Psoas muscle (tissue), 8 donors: ENCODE measurements at places on chromosomes 5 and 9. TPM values are rescaled to one million over a fixed set of nuclear protein-coding genes. Genes with fewer than 3 reads are reported as not detected.

- H3K4me1 ChIP-seq, result no peaks in the 10 kb centered on the region
- no peak for DNase-seq
- H3K27me3 ChIP-seq, result no peaks in the 10 kb centered on the region
- no peak overlapping the region for H3K4me3 ChIP-seq
Measured at GRCh38 chr5:9919306-9920030, 289.3 kb upstream of the TAS2R1 start.

DNA sequence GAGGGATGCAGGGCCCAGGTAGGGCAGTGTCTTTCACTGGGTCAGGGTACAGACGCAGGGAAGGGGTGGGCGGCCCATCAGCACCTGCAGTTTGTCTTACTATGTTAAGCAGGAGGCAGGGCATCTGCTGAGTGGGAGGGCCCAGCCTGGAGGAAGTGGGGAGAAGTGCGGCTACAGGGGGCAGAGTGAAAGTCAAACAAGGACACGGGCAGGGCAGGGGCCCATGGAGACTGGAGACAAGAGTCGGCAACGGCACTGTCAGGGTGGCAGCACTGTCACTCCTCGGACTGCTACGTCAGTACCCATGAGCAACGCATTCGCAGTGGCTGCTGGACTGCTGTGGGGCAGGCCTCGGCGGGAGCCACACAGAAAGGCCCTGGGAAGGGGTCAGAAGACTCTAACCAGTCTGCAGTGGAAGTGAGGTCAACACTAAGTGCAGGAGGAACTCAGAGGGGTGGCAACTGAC lies 19.7 kb downstream of the CAMSAP1 start:
- peak overlapping the region; percentile 69 for H3K27ac ChIP-seq
- peaks cover 69% of the 10 kb centered on the region for H3K4me1 ChIP-seq
- H3K27me3 ChIP-seq, result no peaks in the 10 kb centered on the region
- no peak overlapping the region for H3K4me3 ChIP-seq

GRCh38 chr5:57884346-57885102 lies 401.9 kb upstream of the ACTBL2 start:
- no peaks in the 10 kb centered on the region for H3K36me3 ChIP-seq
- no peaks in the 10 kb centered on the region for H3K27me3 ChIP-seq
- H3K27ac ChIP-seq, result no peak overlapping the region
- no peak overlapping the region for H3K4me3 ChIP-seq

- H3K27ac ChIP-seq, result peak overlapping the region; percentile 86
- peaks cover 15% of the 10 kb centered on the region for H3K4me1 ChIP-seq
- H3K4me3 ChIP-seq, result peak overlapping the region; percentile 98
- H3K27me3 ChIP-seq, result no peaks in the 10 kb centered on the region
- H3K36me3 ChIP-seq, result no peaks in the 10 kb centered on the region
Measured at GRCh38 chr9:130040984-130041647, 1.9 kb downstream of the FNBP1 start.

DNA sequence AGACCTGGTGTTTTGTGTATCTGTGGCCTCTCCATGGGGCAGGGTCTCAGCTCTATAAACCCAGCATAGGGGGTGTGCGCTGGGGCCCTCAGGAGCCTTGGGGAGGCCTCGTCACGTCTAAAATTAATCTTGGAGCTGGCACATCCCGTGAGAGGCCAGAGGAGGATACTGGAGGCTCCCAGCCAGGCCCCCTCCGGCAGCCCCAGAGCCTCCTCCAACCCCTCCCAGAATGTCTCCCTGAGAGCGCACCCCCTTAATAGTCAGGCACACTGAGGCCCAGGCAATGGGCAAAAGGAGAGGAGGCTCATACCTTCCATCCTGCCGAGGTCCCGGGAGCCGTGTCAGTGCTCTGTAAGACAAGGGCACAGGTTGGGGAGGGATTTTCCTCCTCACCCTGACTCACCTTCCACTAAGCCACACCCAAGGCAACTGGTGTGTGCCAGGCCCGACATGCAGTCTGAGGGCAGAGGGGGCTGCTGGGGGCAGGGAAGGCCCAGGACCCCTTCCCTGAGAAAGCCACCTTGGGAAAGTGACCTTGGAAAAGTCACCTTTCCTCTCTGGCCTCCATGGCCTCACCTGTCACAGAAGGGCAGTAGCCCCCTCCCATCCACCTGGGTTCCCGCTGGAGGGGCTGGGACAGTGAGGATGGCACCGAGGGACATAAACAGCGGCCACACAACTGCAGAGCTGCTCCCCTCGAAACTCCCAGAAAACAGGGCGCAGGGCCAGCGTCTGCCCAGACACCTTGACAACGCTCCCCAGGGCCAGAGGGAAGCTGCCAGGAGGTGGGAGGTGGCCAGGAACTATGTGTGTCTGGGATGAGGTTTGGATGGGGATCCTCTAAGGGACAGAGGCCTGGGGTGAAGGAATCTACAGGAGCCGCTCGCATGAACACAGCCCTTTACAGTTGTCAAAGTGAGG lies 2.9 kb downstream of the AK1 start:
- peak overlapping the region; percentile 85 for H3K27ac ChIP-seq
- peak overlapping the region; percentile 78 for H3K4me3 ChIP-seq
- peaks cover 44% of the 10 kb centered on the region for H3K4me1 ChIP-seq
- DNase-seq, result no peak

DNA sequence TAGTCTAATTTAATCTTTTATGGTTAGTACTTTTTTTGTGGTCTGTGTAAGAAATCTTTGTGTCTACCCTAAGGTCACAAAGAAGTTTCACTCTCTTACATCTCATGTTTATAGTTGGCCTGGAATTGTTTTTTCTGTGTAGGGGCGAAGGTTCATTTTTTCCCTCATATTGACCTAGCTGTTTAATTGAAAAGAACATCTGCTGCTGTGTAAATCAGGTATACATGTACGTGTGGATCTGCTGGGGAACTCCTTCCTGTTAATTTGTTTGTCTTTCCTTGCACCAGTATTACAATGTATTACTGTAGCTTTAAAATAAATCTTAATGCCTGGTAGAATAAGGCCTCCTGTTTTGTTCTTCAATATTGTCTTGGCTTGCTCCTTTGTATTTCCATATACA lies 37.8 kb downstream of the EXOSC2 start:
- DNase-seq, result no peak
- no peaks in the 10 kb centered on the region for H3K36me3 ChIP-seq
- H3K4me3 ChIP-seq, result no peak overlapping the region
- H3K27ac ChIP-seq, result no peak overlapping the region

DNA sequence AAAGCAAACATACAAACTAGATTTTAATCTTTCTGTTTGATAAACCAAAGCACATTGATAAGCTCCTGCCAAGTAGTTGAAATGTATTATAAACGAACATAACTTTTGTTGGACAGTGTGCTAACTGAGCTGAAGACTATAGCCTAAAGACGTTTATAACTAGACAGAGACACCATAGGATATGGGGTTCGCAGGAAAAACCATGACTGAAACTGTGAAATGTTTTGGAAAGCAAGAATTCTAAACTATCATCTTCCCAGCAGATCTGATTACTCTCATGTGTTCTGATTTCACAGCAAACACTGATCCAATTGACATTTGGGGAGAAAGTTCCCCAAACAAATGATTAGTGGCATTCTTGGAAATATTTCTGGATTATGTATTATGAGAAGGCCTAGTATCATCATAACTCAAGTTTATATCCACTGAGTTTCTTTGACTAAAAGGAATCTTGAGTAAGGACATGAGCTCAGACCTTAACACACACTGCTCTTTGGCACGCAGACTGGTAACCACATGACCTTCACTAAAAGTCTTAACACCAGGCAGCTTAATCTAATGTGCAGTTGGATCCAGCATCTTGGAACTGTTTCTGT lies 375.2 kb downstream of the ZNF608 start:
- no peak for DNase-seq
- no peak overlapping the region for H3K27ac ChIP-seq
- no peaks in the 10 kb centered on the region for H3K27me3 ChIP-seq

DNA sequence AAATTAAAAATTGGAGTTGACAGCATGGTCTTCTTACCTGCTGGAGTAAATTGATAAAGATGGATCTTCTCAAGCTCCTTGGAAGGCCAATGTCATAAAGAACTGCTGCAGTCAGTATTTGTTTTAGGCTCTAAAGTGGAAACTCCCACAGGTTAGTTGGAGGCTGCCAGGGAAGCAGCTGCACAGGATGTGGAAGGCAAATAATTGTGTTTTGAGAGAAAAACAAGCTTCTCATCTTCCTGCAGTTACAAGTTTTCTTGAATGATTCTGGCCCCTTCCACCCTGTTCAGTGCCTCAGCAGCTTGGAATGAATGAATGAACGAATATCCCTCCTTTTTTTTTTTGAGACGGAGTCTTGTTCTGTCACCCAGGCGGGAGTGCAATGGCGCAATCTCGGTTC lies 13.9 kb downstream of the MROH2B start:
- H3K27ac ChIP-seq, result no peak overlapping the region
- H3K4me1 ChIP-seq, result no peaks in the 10 kb centered on the region
- no peaks in the 10 kb centered on the region for H3K27me3 ChIP-seq

DNA sequence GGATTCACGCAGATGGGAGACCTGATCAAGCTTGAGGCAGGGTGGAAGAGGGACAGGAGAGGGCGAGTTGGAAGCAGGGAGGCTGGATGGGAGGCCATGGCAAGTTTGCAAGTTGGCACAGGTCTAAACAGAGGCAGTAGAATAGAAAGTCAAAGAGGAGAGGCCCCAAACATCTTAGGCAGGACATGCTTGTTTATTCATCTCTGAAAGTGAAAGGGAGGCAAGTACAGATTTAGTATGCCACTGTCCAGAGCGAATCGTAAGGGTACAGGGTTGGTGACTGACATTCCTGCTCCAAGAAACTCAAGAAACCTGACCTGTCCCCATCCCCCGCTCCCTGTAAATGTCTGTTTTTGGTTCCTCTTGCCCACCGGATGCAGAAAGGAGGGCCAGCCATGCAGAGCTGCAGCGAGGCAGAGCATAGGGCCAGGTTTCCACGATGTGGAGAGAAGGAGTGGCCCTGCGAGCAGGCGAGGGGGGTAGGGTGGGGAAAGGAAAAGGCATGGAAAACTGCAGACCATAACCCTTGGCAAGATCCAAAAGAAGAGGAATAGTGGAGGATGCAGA lies 96.2 kb upstream of the BOD1 start:
- H3K4me1 ChIP-seq, result peaks cover 4% of the 10 kb centered on the region
- no peaks in the 10 kb centered on the region for H3K36me3 ChIP-seq
- H3K4me3 ChIP-seq, result no peak overlapping the region
- H3K27me3 ChIP-seq, result no peaks in the 10 kb centered on the region
- H3K27ac ChIP-seq, result no peak overlapping the region

DNA sequence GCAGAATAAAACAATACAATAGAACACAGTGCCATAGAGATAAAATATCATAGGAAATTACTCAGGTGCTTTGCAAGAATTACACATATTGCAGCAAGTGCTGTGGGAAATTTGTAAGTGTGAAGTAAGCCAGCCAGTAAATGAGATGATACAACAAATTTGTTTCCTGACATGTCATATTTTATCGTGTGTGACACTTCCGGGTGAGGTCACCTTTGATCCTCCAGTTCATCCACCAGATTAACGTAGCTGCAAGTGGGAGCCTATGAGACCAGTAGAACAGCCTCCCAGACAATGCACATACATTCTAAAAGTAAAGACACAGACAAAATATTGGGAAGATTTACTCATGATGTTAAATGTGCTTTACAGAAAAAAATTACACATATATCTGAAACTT lies 72.2 kb downstream of the PRDM9 start:
- no peaks in the 10 kb centered on the region for H3K4me1 ChIP-seq
- H3K27me3 ChIP-seq, result no peaks in the 10 kb centered on the region
- DNase-seq, result no peak
- no peak overlapping the region for H3K4me3 ChIP-seq
- H3K27ac ChIP-seq, result no peak overlapping the region

GRCh38 chr5:56176155-56176798 lies 56.9 kb downstream of the ANKRD55 start:
- no peaks in the 10 kb centered on the region for H3K27me3 ChIP-seq
- DNase-seq, result peak; percentile 26
- no peaks in the 10 kb centered on the region for H3K4me1 ChIP-seq
- H3K36me3 ChIP-seq, result no peaks in the 10 kb centered on the region
- no peak overlapping the region for H3K4me3 ChIP-seq

The BHMT2 gene
- 16.6 TPM for total RNA-seq

The OMD gene
- total RNA-seq, result 0.97 TPM

The SLC6A18 gene
- not detected for total RNA-seq

The NAA35 gene
- 33.8 TPM for total RNA-seq

The WNT8A gene
- total RNA-seq, result not detected

The PCDHB7 gene
- total RNA-seq, result 0.59 TPM
